ENCODE measurements at places on chromosomes 16 and 17.

DNA sequence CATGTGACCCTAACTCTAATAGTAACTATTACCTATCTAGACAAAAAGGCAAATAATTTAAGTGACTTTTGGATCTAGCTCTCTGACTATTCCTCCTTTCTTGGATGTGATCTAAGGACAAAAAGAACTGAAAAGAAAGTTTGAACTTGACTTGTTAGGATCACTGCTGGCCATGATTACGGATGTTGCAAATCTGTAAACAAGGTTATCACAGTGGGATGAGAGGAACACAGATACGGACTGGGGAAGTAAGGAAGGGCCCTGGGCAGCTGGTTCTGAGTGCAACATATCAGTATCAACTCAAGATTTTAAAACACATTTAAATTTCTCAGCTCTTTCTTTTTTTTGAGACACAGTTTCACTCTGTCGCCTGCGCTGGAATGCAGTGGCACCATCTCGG, 78.7 kb downstream of the MRM3 start:
- DNase-seq: no peak

GRCh38 chr16:89458551-89458950, 31.8 kb downstream of the ANKRD11 start:
- no peak for DNase-seq

DNA sequence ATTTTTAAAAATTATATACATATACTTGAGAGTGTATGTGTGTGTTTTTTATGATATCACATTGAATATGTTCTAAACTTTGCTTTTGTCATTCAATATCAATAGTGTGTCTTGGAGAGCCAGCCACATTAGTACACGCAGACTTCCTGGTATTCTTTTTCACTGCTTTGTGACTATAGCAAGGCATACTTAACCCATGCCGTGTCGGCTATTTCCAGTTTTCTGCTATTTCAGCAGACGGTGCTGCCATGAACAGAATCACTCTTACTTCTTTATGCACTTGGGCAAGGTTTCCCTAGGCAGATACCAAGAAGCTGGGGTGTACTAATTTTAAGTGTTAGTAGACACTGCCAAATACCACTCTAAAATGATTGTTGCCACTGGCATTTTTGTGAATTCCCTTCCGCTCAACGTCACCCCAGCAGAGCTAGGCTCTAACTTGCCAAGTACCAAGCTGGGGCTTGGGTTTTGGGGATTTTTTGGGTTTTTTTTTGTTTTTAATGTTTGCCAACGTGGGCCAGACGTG, 134.9 kb downstream of the SOCS1 start:
- DNase-seq: no peak

DNA sequence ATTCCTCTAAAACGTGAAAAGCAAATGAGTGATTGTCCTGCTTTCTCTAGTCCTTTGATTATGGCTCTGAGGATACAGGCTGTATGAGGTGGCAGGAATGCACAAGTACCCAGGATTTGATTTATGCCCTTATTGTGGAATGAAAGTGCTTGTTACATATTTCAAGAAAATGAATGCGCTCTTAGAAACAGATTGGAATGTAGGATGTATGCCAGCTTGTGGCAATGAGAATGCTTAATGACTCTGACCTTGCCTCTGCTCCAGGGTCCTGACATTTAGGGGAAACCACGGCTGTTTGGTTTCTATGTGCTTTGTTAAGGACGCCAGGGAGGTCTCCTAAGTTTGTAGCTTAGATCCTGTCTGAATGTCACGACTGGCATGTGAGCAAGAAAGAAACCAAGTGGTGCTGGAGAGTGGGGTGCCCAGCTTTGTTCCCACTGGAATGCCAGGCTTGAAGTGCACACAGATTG, 22.0 kb downstream of the PRCD start:
- DNase-seq: no peak

Measured in CD4-positive, alpha-beta T cell treated with Interferon alpha-2 for 1 hour (primary cell).